ENCODE measurements at places on chromosomes 13 and 19. TPM values are rescaled to one million over a fixed set of nuclear protein-coding genes. Genes with fewer than 3 reads are reported as not detected.

GRCh38 chr19:51301266-51301665, 10.2 kb upstream of the IGLON5 start:
- no peak for DNase-seq

- DNase-seq, result no peak
Measured at GRCh38 chr19:6041991-6042481, 64.1 kb upstream of the RANBP3 start.

DNA sequence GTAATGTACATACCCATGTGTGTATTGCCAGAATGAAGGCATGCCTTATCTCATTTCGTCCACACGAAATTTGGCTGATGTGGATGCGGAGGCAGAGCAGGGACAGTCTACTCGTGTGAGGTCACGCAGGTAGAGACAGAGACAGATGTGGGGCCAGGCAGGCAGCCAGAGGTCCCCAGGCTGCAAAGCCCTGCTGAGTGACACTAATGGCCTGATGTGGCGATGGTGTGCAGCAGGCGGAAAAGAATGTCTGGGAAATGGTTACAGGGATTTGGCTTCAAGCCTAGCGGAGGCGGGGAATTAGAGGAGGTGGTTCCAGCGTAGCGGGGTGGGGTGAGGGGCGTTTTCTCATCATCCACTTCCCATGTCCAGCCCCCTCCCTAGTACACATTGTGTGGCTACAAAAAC, 4.2 kb upstream of the IZUMO2 start:
- no peak for DNase-seq

DNA sequence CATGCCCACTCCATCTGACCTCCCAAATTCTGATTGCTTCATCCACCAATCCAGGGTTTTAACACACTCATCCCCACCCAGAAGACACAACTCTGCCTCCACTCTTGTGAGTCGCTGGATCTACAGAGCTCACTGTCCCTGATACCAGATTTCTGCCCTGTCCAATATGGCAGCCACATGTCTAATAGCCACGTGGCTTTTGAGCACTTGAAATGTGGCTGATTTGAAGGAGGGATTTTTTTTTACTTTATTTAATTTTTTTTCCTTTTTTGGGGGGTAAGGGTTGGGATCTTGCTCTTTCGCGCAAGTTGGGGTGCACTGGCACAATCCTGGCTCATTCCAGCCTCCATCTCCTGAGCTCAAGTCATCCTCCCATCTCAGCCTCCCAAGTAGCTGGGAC, 24.8 kb upstream of the OLFM2 start:
- no peak for DNase-seq

DNA sequence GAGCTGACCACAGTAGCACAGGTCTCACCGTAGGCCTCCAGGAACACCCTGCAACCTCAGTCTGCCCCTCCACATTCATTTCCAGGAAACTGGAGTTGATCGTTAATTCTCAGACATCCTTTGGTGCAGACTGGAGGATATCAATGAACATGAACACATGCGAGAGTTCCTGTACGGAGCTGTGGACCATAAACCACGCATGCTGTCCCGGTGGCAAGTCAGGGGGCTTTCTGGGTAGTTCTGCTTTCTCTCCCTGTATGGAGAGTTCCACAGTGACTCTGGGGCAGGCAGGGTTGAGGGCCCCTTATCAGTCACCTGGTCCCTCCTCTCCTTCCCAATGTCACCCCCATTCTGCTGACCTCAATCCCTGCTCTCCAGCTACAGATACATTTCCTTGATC, 55.5 kb upstream of the URI1 start:
- DNase-seq, result no peak

GRCh38 chr19:40811478-40812341, 12.7 kb downstream of the EGLN2 start:
- DNase-seq, result no peak

GRCh38 chr13:44280456-44280855, 93.2 kb upstream of the SERP2 start:
- no peak for DNase-seq

GRCh38 chr13:67935626-67936025, 705.5 kb upstream of the PCDH9 start:
- no peak for DNase-seq

GRCh38 chr19:18441804-18442788, 4.2 kb upstream of the ISYNA1 start:
- DNase-seq, result no peak

GRCh38 chr13:62483774-62484173, 1068.1 kb upstream of the PCDH20 start:
- no peak for DNase-seq

- DNase-seq, result no peak
Measured at GRCh38 chr19:30071871-30072270, 129.8 kb downstream of the URI1 start.

DNA sequence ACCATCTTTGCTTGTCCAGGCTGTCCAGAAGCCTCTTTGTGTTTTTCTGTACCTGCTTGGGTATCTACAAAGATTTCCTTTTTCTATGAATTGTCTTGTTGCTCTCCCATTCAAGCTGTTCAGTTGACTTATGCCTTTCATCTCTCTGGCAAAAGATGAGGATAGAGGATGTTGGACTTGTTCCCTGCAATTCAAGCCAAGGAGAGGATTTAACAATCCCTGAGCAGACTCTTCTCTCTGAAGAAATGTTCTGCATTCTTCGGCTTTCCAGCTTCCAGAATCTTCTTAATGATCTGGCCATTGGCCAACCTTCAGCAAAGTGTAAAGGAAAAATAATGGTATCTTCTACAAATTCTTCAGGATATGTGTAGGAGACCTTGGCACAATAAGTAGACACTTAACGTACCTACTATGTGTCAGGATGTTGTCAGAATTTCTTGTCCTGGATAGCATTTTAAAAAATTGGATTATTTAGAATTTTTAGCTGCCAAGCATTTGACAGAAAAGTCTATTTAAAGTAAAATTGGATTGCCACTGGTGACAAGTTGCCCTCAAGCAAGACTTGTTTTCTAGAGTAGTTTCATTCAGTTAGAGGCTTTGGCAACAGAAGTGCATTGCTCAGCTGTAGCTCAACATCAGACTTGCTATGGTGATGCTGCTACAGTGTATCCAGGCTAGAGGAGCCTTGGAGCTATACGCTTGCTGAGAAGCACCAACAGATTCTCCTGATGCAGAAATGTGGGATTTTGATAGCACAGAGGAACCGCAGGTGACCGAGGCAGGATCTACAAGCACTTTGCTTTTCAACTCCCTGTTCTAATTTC, 455.7 kb downstream of the SUCLA2 start:
- DNase-seq, result no peak

- no peak for DNase-seq
Measured at GRCh38 chr19:14577885-14578427, 4.9 kb upstream of the CLEC17A start.

The DACH1 gene
- not detected for total RNA-seq

The TEX30 gene
- 60.2 TPM for total RNA-seq

The MEIOSIN gene
- total RNA-seq, result not detected

The DKKL1 gene
- not detected for total RNA-seq

The ZNF578 gene
- total RNA-seq, result 0.05 TPM

The RNF225 gene
- total RNA-seq, result 1.6 TPM

The SLITRK6 gene
- not detected for total RNA-seq

Data from activated T-helper 1 cell treated with anti-CD3 and anti-CD28 coated beads, Interleukin-12 subunit alpha, Interleukin-12 subunit beta, Interleukin-2, Interleukin-4 antibody, amounts not matched to agents 30 ng/mL and 10 ng/mL and 1 ng/mL, durations not matched to agents 14 hours and 24 hours and 36 hours (primary cell).